Fibroblast of the aortic adventitia (primary cell): ENCODE measurements at places on chromosomes 16 and 17.

GRCh38 chr17:50935221-50935995 is 69.3 kb upstream of the TOB1 start:
- DNase-seq: no peak

DNA sequence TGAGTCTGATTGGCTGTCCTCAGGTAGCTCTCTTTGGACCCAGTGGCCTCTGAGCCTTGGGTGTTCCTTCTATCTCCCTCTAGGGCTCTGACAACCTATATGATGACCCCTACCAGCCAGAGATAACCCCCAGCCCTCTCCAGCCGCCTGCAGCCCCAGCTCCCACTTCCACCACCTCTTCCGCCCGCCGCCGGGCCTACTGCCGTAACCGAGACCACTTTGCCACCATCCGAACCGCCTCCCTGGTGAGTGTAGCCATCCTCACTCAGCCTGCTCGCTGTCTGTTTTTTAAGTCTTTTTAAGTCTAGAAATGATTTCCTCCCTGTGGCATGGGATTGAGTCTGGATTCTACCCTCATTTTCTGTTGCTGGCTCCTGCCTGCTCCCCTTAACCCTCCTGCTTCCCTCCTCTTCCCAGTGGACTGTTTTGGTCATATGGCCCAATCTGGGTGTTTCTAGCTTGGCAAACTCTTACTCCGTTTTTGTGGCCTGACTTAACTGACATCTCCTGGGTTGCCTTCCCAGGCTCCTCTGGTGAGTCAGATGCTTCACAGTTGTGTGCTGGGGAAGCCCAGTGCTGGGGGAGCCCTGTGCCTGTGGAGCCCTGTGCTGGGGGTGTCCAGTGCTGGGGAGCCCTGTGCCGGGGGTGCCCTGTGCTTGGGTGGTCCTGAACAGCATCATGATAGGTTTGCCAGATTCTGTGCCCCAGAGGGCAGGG is 9.9 kb downstream of the TAOK2 start:
- DNase-seq: peak; percentile 75

- DNase-seq: peak; percentile 81
Observed at GRCh38 chr17:49456183-49456965, 38.7 kb upstream of the NGFR start.

DNA sequence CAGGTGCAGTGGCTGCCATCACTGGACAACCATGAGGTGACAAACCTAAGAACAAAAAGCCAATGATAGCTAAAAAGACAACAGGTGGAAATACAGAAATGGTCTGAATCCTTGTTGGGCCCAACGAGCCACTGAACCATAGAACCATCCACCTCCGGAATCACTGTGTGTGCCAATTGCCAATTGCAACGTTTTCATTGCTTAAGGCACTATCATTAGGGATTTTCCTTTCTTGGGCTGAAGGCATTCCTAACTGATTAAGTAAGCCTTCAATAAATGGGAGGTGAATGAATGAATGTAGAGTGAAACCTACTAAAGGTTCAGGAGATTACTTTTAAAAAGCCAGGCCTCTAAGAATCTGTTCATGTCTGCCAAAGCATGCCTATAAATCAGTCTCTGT is 3.6 kb downstream of the USP31 start:
- DNase-seq: peak; percentile 79

GRCh38 chr17:57948555-57949420 is 6.4 kb downstream of the CUEDC1 start:
- DNase-seq: peak; percentile 91

DNA sequence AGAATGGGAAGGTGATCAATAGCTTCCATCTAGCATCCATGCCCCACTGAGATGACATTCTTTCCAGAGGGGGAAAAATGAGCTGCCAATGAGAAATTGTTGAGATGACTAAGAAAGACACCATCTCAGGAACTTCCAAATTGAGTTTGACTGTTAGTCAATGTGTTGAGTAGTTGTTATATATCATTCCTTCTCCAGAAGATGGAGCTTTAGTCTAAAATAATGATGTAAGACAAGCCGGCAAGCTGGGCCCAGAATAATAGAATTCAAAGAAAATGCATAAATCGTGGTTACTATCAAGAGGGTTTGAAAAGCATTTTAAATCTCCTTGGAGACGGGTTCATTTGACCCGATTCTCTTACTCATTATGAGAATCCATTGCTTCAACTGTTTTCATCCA is 71.0 kb upstream of the ATF7IP2 start:
- peak; percentile 8 for DNase-seq

GRCh38 chr17:76597156-76598003 is 11.7 kb upstream of the ST6GALNAC2 start:
- no peak for DNase-seq

GRCh38 chr16:88608076-88608475 is 30.3 kb upstream of the IL17C start:
- DNase-seq: no peak

GRCh38 chr17:4645642-4646041 is 4.2 kb upstream of the ALOX15 start:
- DNase-seq: no peak

- no peak for DNase-seq
Observed at GRCh38 chr17:80277751-80278671, 17.4 kb downstream of the RNF213 start.

- no peak for DNase-seq
Observed at GRCh38 chr17:20924306-20924705, 118.5 kb downstream of the USP22 start.

DNA sequence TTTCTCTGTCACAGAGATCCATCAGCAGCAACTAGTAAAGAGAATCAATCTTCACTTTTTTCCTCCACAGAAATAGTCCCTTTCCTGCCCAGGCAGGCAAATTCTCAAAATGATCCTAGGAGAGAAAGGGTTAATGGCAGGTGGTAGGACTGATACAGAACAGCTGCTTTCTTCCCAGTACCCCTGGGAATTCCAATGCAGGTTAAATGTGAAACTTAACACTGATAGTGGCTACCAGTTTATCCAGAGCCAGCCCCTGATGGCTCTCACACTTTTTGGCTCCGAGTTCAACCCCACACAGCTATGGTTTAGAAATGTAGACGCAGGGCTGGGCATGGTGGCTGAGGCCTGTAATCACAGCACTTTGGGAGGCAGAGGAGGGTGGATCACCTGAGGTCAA is 22.2 kb downstream of the MARVELD3 start:
- DNase-seq: no peak

GRCh38 chr17:3221850-3222249 is 14.4 kb downstream of the OR1A1 start:
- DNase-seq: no peak

GRCh38 chr16:30439720-30440348 is 5.8 kb downstream of the SEPHS2 start:
- DNase-seq: no peak

DNA sequence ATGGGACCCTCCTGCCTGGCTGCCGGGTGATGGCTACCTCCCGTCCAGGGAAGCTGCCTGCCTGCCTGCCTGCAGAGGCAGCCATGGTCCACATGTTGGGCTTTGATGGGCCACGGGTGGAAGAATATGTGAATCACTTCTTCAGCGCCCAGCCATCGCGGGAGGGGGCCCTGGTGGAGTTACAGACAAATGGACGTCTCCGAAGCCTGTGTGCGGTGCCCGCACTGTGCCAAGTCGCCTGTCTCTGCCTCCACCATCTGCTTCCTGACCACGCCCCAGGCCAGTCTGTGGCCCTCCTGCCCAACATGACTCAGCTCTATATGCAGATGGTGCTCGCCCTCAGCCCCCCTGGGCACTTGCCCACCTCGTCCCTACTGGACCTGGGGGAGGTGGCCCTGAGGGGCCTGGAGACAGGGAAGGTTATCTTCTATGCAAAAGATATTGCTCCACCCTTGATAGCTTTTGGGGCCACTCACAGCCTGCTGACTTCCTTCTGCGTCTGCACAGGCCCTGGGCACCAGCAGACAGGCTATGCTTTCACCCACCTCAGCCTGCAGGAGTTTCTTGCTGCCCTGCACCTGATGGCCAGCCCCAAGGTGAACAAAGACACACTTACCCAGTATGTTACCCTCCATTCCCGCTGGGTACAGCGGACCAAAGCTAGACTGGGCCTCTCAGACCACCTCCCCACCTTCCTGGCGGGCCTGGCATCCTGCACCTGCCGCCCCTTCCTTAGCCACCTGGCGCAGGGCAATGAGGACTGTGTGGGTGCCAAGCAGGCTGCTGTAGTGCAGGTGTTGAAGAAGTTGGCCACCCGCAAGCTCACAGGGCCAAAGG is 36.8 kb downstream of the NLRC5 start:
- DNase-seq: no peak

DNA sequence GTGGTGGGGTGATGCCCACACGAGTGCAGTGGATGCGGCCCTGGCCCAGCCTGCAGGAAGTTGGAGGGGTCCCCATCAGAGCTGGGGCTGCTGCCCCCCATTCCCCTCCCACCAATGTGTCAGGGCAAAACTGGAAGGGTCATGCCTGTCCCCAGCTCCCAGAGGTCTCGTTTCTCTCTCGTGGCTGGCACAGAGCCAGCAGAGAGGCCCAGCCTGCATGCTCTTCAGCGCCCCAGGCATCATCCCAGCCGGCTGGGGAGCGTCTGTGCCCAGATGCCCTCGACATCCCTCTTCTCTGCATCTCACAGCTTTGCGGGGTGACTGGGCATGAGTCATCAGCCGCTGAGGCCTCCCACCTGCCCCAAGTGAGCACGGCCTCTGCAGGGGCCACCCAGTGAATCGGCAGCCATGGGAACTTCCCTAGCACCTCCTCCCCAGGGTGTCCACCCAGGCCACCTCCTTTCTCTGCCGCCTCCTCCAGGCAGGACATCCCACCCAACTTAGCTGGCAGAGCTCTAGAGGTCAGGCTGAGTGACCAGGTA is 9.8 kb upstream of the CSNK1D start:
- DNase-seq: peak; percentile 49

DNA sequence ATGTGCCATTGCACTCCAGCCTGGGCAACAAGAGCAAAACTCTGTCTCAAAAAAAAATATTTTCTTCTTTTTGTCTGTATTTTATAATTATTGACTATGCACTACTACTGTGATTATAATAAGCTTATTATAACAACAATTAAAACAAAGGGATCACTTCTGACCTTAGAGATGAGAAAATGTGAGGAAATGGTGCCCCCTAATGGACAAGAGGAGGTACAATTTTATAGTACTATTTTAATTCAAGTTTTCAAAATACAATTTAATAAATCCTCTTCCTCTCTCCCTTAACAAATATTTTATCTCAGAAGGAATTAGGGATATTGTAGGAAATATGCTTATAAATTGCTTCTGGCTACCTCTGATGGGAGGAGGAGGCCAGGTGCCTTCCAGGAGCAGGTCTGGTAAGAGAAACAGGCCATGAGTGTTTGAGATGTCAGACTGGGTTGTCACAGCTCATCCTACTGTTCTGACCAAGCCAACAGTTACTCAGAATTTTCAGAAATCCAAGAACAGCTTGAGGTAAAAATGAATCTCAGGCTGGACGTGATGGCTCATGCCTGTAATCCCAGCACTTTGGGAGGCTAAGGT is 14.0 kb downstream of the VPS53 start:
- DNase-seq: peak; percentile 61

DNA sequence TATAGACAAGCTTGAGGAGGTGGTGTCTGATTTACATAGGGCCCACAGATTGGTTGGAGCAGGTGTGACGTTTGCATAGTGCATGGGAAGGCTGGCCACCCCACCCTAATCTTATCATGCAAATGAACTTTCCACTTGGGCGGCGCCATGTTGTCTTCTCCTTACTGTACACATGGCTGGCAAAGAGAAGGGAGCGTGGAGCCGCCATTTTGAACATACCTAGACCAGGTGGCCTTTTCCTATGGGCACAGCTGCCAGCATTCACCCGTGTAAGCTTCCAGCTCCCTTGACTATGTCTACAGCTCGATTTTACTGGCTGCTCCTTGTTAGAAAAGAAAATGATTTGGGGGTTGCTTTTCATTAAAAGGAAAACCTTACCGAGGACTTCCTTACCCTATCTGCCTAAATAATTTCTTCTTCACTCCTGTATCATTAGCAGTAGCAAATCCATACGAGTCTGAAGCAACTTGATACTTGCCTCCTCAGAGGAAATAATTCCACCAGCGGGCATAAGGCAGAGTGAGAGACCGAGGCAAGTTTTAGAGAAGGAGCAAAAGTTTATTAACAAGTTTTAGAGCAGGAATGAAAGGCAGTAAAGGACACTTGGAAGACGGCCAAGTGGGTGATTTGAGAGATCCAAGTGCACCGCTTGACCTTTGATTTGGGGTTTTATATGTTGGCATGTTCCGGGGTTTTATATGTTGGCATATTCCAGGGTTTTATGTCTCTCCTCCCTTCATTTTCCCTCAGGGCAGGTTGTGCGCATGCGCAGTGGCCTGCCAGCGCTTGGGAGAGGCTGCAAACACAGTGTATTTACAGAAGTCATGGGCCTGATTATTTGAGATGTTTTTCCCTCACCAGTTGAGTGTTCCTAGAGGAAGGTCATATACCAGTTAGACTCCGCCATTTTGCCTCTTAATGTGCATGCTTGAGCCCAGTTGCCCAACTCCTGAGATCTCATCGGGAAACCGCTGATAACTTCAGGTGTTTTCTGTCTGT is 65.7 kb downstream of the MARF1 start:
- DNase-seq: no peak

DNA sequence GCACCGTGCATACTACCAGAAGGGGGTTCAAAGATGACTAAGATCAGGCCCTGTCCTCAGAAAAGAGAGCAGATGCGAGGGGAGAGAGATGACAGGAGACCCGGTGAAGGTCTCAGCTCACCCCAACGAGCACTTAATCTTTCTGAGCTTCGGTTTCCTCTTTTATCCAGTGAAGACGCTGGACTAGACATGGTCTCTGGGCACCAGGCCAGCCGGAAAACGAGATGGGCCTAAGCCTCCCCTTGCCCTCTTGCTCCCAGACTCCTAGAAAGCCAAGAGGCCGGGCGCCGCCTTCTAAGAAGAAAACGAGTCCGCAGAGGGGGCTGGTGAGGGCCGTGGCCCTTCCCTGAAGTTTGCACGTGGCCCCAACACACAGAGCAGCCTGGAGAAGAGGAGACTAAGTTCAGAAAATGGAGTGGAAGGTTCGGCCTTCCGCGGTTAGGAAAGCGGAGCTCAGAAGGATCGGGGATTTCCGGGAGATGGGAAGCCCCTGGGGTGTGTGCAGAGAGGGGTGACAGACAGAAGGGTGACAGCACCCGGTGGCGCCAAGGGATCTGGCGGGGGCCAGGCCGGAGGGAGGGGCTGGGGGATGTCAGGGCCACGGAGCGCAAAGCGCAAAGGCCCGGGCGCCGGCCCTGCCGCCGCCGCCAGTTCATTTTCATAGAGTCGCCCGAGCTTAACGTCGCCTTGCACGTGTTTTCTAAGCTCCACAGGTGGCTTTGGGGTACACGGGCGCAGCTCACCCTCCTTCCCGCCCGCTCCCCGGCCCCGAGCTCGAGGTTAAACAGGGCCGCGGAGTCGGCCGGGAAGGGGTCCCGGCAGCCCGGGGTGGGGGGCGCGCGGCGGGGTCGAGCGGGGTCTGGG is 42.1 kb upstream of the BHLHA9 start:
- no peak for DNase-seq

GRCh38 chr16:30780549-30780948 is 6.5 kb downstream of the ZNF629 start:
- no peak for DNase-seq

GRCh38 chr17:2710803-2711607 is 559 bp downstream of the CLUH start:
- no peak for DNase-seq
